Immature natural killer cell (primary cell): ENCODE measurements at places on chromosomes 1 and 21. TPM values are rescaled to one million over a fixed set of nuclear protein-coding genes. Genes with fewer than 3 reads are reported as not detected.

- no peaks in the 10 kb centered on the region for H3K36me3 ChIP-seq
- H3K4me3 ChIP-seq = peak overlapping the region; percentile 17
- peaks cover 4% of the 10 kb centered on the region for H3K4me1 ChIP-seq
- no peak for DNase-seq
These were observed 8.4 kb upstream of the GUCA2B start for GRCh38 chr1:42144711-42145388.

- H3K36me3 ChIP-seq = no peaks in the 10 kb centered on the region
- H3K27ac ChIP-seq = no peak overlapping the region
- H3K4me3 ChIP-seq = no peak overlapping the region
- DNase-seq = no peak
These were observed 62.5 kb downstream of the COQ8A start for GRCh38 chr1:227002531-227003049.

GRCh38 chr1:25806418-25806817, 6.4 kb downstream of the SELENON start:
- H3K36me3 ChIP-seq = peaks cover 8% of the 10 kb centered on the region
- no peaks in the 10 kb centered on the region for H3K27me3 ChIP-seq
- no peak for DNase-seq
- H3K27ac ChIP-seq = no peak overlapping the region
- H3K4me3 ChIP-seq = no peak overlapping the region

The SETD4 gene
- polyA plus RNA-seq = 11.2 TPM

DNA sequence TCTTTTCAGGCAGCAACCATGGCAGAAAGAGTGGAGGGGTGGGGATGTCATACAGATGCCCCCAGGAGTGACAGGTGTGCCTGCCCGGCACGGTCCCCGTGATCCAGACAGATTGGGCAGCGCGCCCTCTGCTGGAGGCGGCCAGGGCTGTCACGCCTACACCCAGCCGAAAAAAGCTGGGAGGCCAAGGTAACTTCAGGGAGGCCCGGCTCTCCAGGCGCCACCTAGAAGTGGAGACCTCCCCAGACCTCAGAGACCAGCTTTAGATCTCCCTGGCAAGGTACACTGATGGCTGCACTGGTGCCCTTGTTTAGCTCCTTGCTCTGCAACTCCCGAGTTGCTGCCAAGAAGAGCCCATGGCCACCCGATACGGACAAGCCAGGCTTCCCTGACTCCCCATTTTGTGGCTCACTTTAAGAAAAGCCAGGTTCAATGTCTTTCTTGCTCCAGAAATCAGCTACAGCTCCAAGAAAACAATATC, 6.6 kb downstream of the GOLT1A start:
- DNase-seq = peak; percentile 49
- H3K4me1 ChIP-seq = no peaks in the 10 kb centered on the region
- H3K4me3 ChIP-seq = no peak overlapping the region
- no peak overlapping the region for H3K27ac ChIP-seq
- peaks cover 1% of the 10 kb centered on the region for H3K27me3 ChIP-seq

GRCh38 chr1:202202500-202203168, 9.0 kb downstream of the LGR6 start:
- H3K4me3 ChIP-seq = no peak overlapping the region
- no peak for DNase-seq
- peaks cover 18% of the 10 kb centered on the region for H3K4me1 ChIP-seq

- H3K4me1 ChIP-seq = peaks cover 4% of the 10 kb centered on the region
- DNase-seq = no peak
- no peak overlapping the region for H3K27ac ChIP-seq
- H3K4me3 ChIP-seq = no peak overlapping the region
These were observed 75.9 kb downstream of the DHRS3 start for GRCh38 chr1:12542138-12542465.

The ATP1A4 gene
- not detected for polyA plus RNA-seq
